Astrocyte (in vitro differentiated cells and primary cell): ENCODE measurements at places on chromosomes 3 and 15.

DNA sequence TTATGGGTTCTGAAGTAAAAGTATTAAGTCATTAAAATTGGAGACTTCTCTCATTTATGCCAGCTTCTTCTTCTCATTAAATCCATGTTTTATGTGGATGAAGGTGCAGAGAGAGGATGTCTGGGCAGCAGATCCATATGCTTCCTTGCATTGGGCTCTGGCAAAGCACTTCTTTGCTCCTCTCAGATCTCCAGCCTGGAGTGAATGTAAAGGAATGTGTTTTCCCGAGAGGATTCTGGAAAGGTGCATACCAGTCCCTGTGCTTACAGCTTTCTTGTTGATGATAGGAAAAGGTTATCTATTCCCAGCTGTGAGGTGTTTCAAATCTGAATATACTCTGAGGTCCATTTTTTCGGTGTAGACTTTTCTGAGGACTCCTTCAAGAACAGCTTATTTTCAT is 79.9 kb upstream of the PEX5L start:
- no peak for DNase-seq

DNA sequence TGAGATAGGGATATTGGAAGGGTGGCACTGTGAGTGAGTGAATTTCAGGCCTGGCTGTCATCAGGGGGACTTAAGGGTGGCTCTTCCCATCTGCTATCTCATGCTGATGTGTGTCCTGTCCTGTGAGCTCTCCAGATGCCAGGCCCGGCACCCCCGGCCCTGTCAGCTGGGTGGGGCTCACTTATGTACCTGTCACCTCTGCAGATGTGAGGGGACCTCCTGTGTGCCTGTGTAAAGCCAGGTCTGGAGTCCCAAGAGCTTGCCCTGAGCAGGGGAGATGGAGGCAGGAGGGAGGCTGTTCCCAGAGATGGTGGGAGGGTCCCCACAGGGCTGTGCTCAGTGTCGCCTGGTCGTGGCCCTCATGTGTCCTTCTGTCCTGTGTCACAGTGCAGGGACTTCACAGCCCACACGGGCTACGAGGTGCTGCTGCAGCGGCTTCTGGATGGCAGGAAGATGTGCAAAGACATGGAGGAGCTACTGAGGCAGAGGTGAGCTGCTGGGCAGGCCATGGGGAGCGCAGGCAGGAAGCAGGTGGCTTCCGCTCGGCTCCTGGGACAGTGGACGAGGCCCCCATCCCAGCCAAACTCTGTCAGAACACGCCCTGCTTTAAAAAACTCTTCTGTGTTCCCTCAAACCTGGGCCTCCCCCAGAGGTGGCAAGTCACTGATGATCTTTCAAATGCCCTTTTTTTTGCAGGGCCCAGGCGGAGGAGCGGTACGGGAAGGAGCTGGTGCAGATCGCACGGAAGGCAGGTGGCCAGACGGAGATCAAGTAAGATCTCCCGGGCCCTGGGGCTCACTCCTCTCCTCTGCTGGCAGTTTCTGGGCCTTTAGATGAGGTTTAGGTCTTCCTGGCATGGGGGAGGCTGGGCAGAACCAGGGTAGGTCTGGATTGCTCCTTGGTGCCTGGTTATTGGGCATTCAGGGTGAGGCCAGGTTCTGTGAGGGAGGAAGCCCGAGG is 23.1 kb downstream of the PSTPIP1 start:
- DNase-seq = no peak

- DNase-seq = peak; percentile 65
Observed at GRCh38 chr3:112858410-112859069, 11.9 kb upstream of the CD200R1L start.

- DNase-seq = no peak
Observed at GRCh38 chr15:39628144-39628508, 47.2 kb downstream of the THBS1 start.

DNA sequence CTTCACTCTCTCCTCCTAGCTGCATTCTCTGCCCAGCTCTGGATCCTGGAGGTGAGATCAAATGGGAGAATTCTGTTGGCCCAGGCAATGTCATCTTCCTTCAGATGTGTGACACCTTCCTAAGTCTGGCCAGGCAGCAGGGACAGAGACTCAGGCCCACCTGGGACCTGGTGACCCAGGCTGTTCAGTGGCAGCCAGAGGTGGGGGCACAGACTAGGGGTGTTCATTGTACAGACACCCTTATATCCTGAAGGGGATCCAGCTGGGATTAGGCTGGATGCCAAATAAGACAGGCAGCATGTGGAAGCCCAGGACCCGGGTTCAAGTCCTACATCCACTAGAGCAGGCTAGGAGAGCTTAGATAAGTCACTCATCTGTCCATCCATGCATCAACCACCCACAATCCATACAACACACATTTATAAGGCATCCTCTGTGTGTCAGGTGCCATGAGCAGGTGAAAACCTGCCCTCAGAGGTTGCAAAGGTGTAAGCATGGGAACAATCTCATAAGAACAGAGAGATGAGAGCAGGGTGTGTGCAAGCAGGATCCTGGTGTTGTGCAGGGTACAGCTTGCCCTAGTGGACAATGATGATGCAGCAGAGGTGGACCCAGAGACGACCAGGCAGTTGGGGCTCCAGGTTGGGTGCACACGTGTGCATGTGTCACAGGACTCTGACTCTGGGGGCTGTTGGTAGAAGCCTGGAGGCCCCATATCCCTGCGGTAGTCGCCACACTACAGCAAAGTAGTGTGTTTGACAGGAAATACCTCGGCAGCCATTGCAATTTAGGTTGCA is 18.3 kb upstream of the RPL29 start:
- no peak for DNase-seq

- no peak for DNase-seq
Observed at GRCh38 chr3:11091791-11092190, 62.5 kb upstream of the HRH1 start.

GRCh38 chr3:195188426-195188927 is 82.5 kb downstream of the XXYLT1 start:
- DNase-seq = no peak

DNA sequence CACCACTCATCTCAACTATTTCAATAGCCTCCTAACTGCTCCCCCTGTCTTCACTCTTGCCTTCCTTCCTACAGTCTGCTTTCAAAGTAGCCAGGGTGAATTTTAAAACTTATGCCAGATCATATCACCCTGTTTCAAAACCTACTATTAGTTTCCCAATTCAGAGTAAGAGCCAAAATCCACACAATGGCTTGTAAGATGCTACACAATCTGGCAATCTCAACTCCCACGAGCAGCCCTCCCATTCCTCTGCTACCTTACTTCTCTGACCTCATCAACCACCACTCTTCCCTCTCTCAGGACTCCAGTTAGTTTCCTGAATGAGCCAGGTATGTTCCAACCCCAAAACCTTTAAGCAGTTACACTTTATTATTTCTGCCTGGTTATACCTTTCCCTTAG is 62.5 kb downstream of the VPS13C start:
- no peak for DNase-seq

DNA sequence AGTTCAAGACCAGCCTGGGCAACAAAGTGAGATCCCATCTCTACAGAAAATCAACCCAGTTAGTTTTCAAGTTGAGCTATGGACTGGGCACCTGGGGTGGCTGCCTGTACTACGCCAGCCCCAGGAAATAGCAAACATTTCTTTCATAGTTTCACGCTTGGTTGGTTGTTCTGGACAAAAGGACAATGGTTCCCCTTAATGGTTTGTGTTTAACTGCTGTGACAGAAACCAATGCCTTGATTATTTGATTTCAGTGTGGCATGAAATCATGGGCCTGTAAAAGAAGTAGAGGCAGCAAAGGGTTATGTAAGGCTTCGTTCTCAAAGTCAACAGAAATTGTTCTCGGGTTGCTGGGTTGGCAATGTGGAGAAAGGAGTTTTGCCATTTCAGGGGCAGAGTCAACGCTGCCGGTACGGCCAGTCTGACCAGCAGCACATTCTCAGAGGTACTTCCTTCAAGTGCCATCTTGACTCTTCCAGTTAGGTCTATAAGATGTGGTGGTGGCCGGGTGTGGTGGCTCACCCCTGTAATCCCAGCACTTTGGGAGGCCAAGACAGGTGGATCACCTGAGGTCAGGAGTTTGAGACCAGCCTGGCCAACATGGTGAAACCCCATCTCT is 12.7 kb downstream of the LCMT2 start:
- no peak for DNase-seq

DNA sequence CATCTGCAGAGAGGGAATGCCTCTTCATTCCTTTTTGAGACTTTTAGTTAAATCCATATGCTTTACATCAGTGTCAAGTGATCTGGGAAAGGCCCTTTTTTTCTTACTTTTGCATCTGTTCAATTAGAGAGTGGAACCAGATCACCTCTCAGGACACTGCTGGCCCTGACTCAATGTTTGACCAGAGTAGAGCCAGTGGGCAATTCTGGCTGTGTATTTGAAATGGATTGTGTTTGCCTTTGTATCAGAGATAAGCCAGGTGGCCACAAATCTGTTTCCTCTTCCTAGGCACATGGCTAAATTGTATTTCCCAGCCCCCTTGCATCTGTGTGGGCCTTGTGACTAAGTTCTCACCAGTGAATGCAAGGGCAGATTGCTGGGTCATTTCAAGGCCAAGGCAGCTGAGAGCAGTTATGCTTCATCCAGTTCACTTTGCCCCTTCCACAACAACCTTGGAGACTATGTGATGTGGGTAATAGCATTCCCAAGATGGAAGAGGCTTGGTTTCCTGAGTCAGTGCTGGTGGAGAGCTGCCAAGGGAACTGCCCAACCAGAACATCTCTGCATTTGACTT is 75.6 kb upstream of the CACNA2D3 start:
- DNase-seq = peak; percentile 92

DNA sequence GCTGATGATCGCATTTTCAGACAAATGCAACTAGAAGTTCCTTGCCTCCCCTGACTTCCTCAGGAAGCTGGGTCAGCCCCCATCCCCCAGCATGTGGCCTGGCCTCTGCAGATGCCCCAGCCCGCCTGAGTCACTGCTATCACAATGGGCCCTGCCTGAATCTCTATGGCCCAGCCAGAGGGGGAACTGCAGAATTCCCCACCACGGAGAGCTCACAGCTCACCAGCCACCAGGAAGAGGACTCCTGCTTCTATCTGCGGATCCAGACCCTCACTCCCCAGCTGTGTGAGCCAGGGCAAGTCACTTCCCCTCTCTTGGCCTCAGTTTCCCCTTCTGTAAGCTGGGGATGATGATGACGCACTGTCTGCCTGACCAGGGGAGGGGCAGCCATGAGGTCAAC is 6.9 kb downstream of the PLXND1 start:
- peak; percentile 77 for DNase-seq

GRCh38 chr3:61146010-61146890 is 105.0 kb downstream of the FHIT start:
- DNase-seq = peak; percentile 15

DNA sequence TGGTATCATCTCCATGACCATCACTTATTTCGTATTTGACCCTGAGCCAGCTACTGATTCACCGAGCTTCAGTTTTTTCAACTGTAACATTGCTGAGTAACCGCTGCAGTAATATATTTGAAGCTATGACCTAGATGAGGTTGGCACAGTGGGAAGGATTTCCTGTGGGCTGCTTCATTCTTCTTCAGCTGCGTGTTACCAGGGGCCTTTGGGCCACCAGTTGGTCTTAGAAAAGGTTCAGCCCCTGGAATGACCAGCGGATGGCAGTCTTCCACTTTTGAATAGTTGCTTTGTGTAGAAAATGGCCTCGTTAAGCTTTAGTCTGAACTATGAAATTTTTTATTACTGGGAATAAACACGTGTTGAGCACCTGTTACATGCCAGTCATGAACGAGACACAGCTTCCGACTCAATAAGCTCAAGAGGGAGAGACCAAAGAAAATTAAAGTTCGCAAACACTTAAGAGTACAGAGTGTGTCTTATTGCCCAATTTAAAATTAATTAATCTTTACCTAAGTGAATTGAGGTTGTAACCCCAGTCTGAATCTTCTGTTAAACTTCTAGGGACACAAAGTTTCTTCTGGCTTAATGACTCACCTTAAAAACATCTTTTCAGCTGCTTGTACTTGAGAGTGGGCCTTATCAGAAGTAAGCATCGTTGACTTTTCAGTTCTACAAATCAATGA is 57.6 kb upstream of the NR2E3 start:
- peak; percentile 98 for DNase-seq

GRCh38 chr3:64265646-64266045 is 40.4 kb upstream of the PRICKLE2 start:
- no peak for DNase-seq

DNA sequence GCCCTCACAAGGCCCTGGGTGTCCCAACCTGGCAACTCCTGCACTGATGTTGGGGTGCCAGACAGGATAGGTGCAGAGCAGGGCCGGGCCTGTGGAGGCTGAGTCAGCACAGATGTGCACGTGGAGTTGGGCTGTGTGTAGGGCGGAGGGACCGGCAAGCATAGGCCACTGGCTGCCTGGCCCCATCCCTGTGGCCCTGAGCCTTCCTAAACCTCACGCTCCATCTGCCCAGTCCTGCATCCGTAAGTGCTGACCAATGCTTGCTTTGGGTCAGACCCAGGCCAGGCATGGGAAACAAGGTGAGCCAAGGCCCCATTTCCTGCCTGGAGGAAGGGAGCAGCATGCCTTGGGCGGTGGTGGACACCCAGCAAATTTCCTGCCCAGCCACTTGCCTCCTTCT is 5.8 kb upstream of the IQSEC1 start:
- DNase-seq = no peak

- no peak for DNase-seq
Observed at GRCh38 chr3:11602239-11602840, 41.4 kb downstream of the VGLL4 start.

DNA sequence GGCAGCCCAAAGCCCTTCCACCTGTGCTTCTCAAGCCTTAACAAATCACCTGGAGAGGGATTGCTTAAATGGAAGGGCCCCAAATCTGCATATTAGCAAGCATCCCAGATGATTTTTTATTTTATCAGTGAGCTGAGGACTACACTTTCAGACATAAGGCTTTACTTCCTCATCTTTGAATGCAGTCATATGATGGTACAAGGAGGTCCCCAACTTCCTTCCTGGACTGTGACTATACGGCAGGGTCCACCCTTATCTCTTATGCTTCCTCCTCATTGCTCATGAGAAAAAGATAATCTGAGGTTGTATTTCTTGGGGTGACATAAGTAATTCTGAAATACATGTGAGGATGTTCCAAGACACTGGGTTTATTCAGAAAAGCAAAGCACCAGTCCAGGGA is 13.7 kb upstream of the HEG1 start:
- DNase-seq = no peak

- no peak for DNase-seq
Observed at GRCh38 chr3:20072422-20072821, 32.2 kb downstream of the KAT2B start.

- DNase-seq = no peak
Observed at GRCh38 chr3:160774172-160774571, 18.1 kb downstream of the PPM1L start.

DNA sequence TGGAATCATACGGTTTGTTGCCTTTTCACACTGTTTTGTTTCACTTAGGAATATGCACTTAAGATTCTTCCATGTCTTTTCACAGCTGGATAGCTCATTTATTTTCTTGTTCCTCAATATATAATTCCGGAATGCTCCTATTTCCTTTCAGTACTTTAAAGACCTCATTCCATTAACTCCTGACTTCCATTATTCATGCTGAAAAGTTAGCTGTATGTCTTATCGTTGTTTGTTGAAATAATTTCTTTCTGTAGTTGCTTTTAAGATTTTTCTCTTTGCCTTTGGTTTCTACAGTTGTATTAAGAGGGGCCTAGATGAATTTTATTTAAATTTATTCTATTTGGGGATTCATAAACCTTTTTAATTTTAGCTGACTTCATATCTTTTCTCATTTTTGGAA is 122.2 kb downstream of the ANXA2 start:
- no peak for DNase-seq
